ENCODE measurements at places on chromosomes 12 and 14.

GRCh38 chr12:25993901-25994651 lies 35.6 kb downstream of the RASSF8 start:
- DNase-seq: no peak

GRCh38 chr14:58733451-58734208 lies 95.9 kb downstream of the DACT1 start:
- DNase-seq: no peak

- DNase-seq: peak; percentile 85
Measured at GRCh38 chr14:50762001-50762930, 68.7 kb downstream of the NIN start.

DNA sequence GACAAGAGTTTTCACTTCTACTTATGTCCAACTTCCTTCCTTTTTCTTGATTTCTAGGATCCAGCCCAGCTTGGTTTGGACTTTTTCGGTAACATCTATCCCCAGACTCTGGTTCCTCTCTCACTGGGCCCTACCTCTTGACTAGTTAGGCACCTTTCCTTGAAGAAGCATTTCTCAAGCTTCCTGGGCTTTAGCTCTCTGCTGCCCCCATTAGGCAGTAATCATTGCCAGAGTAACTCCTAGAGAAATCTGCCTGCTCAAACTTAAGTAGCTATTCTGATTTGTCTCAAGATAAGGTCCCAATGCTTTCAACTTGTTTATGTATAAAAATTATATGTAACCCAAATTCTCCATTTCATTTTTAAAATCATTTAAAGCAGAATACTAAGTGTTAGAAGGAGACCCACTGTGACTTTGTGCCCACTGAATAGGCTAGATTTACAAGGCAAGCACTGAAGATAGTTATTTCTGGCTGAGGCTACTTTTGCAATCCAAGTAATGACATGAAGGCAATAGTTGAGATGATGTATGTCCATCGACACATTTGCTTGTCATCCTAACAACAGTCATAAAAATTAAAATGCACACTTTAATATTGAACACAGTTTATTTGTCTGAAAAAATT lies 275.0 kb upstream of the G2E3 start:
- no peak for DNase-seq

- no peak for DNase-seq
Measured at GRCh38 chr12:113469949-113470743, 1.5 kb downstream of the LHX5 start.

DNA sequence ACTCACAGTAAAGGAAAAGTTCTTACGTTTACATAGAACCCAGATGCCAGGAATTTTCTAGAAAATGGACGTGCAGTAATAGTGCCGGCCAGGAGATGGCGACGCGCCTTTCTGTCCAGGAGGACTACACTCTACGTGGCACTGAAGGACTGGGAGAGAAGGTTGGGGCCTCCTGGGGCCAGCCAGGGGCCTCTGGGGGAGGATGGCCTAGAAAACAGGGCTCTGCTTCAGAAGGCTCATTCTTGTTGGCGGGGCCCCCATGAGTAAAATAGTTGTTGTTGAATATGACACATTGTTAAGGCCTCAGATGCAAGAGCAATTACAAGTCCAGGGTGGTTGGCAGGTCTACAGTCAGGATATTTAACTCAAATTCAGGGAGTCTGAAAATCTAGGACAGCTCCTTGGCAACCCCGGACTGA lies 120.1 kb upstream of the MAX start:
- DNase-seq: peak; percentile 85

DNA sequence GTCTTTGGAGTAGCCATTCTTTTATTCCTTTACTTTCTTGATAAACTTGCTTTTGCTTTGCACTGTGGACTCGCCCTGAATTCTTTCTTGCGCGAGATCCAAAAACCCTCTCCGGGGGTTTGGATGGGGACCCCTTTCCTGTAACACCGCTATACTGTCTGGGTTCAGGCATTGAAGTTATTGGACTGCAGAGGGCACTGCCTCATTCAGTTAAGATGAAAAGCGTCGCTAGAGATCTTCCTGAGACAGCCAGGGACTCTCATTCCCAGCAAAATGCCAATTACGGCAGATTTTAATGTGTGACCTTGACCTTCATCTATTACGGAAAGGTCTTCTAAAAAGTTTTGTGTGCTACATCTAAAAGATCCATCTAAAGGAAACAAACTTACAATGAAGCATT lies 17.3 kb upstream of the RIMKLB start:
- no peak for DNase-seq

DNA sequence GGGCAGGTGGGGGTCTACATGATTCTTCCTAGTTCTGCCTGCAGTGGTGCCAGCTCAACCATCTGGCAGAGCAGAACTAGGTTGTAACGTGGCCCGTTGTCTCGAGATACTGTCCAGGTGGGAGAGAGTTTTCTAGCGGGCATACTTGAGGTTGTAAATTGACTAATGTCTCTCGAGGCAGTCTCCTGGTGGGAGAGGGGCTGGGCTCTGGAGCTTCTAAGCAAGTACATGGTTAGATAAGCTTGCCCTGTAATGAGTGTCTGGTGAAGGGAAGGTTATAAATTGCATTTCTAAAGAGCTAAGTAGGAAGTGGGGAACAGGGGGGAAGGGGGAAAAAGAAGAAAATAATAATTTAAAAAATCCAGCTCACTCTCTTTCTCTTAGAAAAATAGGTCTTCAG lies 18.1 kb downstream of the BDKRB1 start:
- DNase-seq: no peak

GRCh38 chr12:81354327-81354932 lies 276.6 kb downstream of the ACSS3 start:
- no peak for DNase-seq
